ENCODE measurements at places on chromosomes 2 and 18.

DNA sequence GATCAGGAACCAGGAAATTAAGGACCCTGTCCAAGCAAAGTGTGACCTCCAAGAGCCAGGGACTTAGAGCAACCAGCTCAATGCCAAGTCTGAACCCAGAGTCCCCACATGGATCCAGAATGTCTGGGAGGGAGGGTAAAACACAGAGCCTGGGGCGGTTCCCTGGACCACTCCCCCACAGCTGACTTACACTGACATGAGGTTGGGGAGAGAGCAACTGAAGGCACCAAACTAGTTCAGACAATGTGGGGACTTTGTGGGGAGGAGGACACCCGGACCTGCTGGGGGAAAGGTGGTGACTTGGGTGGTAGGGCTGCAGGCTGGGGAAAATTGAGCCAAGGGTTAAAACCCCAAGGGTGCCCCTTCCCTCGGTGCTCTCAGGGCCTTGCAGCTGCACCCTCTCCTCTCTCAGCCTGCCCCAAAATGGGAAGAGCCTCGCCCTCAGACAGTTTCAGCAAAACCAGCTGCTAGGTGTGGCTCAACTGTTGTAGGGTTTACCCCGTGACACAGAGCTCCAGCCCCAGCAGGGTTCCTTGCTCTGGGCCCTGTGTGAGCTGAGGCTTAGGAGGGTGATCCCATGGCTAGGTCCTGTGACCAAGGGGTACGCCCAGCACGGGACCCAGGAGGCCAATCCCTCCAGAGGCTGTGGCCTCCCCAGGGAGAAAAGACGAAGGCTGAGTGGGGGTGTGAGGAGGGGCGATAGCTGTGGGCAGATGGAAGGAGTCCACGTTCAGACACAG is 28.6 kb downstream of the MARCO start:
- DNase-seq = no peak

DNA sequence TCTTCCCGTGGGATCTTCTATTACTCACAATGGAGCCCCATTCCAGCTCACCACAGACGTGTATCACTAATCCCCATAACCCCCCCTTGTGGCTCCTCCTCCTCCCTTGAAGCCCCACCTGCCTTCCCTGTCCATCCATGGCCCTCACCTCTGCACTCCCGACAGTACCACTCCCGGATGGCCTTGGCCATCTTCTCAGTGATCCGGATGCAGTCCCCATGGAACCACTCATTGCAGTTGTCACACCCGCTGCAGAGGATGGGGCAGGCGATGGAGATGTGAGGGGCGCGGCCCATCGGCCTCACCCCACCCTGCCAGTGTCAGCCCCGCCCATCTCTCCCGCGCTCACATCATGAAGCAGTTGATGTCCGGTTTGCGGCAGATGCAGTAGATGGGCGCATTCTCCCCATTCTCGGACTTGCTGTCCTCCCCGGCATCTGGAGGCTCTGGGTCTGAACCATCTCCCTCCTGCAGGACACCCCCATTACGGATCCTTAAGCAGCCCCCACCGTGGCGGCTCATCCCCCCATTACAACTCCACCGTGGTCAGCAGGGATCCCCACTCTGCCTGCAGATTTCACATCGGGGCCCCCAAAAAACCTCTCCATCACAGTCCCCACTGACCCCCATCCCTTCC is 983 bp downstream of the CXXC1 start:
- DNase-seq = no peak

GRCh38 chr2:204732019-204732418 is 186.7 kb downstream of the PARD3B start:
- DNase-seq = no peak

DNA sequence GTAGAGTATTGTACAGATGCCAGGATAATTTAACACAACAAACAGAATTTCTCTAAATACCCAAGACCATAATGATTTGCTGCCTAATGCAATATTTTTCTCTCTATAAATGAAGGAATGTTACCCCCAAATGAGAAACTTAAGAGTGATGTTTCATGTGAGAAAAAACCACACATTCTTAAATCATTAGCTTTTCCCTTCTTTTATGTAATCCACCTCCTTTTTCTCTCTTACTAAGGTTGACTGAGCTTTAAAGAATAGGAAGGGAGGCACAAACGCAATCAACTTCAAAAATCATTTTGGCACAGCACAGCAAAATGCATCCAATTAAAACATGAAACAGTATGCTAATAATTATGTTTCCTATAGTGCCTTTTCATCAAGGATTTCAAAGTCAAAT is 698.1 kb upstream of the CDH2 start:
- DNase-seq = no peak

- no peak for DNase-seq
Measured at GRCh38 chr2:160670618-160671017, 177.0 kb upstream of the RBMS1 start.

DNA sequence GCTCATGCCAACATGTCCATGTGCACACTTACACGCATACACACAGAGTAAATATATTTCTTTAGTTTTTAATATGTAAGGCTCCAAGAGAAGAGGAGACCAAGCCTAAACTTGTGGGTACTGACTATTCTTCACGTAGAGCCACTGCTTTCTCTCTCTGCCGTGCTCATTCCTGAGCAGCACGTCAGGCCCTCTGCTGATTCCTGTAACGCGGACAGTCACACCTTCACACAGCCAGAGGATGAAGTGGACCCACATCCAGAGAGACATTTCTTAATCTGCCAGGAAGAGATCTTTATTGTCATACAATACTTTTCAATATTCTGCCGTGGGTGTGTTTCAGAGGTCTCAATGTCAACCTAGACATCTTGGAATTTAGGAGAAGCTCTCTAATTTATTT is 560.7 kb downstream of the STK39 start:
- DNase-seq = no peak

- no peak for DNase-seq
Measured at GRCh38 chr2:58649756-58650155, 408.6 kb upstream of the FANCL start.
